ENCODE measurements at places on chromosomes 5 and 9. TPM values are rescaled to one million over a fixed set of nuclear protein-coding genes. Genes with fewer than 3 reads are reported as not detected.

DMRT3 gene
- not detected for total RNA-seq

IRX1 gene
- not detected for total RNA-seq

IL13 gene
- not detected for total RNA-seq

SPINK7 gene
- not detected for total RNA-seq

CTSV gene
- total RNA-seq: 0.54 TPM

DMRTA1 gene
- total RNA-seq: under 0.01 TPM

SPATA6L gene
- total RNA-seq: 0.28 TPM

HRCT1 gene
- 1.7 TPM for total RNA-seq

ADAMTS2 gene
- 18.3 TPM for total RNA-seq

S1PR3 gene
- total RNA-seq: 31.1 TPM

GRCh38 chr5:171578049-171578828 is 158.8 kb downstream of the FGF18 start:
- H3K4me1 ChIP-seq: no peaks in the 10 kb centered on the region
- no peak for DNase-seq
- peaks cover 17% of the 10 kb centered on the region for H3K27me3 ChIP-seq
- H3K4me3 ChIP-seq: no peak overlapping the region
- no peaks in the 10 kb centered on the region for H3K36me3 ChIP-seq

- no peak for DNase-seq
- H3K36me3 ChIP-seq: no peaks in the 10 kb centered on the region
- H3K4me1 ChIP-seq: no peaks in the 10 kb centered on the region
- H3K27ac ChIP-seq: no peak overlapping the region
Measured at GRCh38 chr9:138101444-138102234, 224.1 kb downstream of the CACNA1B start.

- H3K36me3 ChIP-seq: no peaks in the 10 kb centered on the region
- H3K4me1 ChIP-seq: no peaks in the 10 kb centered on the region
- H3K4me3 ChIP-seq: no peak overlapping the region
- H3K27me3 ChIP-seq: peaks cover 10% of the 10 kb centered on the region
Measured at GRCh38 chr9:17588395-17588794, 9.5 kb downstream of the SH3GL2 start.

- H3K4me3 ChIP-seq: no peak overlapping the region
- no peaks in the 10 kb centered on the region for H3K36me3 ChIP-seq
- no peak for DNase-seq
Measured at GRCh38 chr5:160497878-160498277, 76.2 kb downstream of the PTTG1 start.

- H3K4me1 ChIP-seq: no peaks in the 10 kb centered on the region
- no peak overlapping the region for H3K27ac ChIP-seq
- no peak for DNase-seq
- no peaks in the 10 kb centered on the region for H3K27me3 ChIP-seq
Measured at GRCh38 chr5:95704150-95704549, 21.4 kb upstream of the SPATA9 start.

GRCh38 chr5:144463481-144464223 is 293.0 kb downstream of the KCTD16 start:
- no peaks in the 10 kb centered on the region for H3K4me1 ChIP-seq
- no peak overlapping the region for H3K4me3 ChIP-seq
- no peaks in the 10 kb centered on the region for H3K36me3 ChIP-seq

- H3K27me3 ChIP-seq: no peaks in the 10 kb centered on the region
- H3K4me3 ChIP-seq: no peak overlapping the region
- DNase-seq: no peak
- no peaks in the 10 kb centered on the region for H3K36me3 ChIP-seq
- no peaks in the 10 kb centered on the region for H3K4me1 ChIP-seq
Measured at GRCh38 chr9:71383308-71383940, 262.0 kb upstream of the TRPM3 start.

DNA sequence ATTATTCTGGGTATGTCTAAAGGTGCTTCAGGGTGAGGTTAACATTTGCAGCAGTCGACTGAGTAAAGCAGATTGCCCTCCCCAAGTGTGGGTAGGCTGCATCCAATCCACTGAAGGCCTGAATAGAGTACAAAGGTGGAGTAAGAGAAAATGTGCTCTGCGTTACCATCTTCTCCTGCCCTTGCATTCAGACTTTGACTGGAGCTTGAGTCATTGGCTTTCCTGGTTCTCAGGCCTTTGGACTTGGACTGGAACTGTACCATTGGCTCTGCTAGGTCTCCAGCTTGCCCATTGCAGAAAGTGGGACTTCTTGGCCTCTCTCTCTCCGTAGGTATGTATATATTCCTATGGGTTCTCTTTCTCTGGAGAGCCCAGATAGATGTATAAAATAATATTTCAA is 120.9 kb upstream of the CNTLN start:
- no peak overlapping the region for H3K4me3 ChIP-seq
- H3K36me3 ChIP-seq: no peaks in the 10 kb centered on the region
- H3K4me1 ChIP-seq: peaks cover 7% of the 10 kb centered on the region
- H3K27ac ChIP-seq: no peak overlapping the region
- no peaks in the 10 kb centered on the region for H3K27me3 ChIP-seq
- no peak for DNase-seq

DNA sequence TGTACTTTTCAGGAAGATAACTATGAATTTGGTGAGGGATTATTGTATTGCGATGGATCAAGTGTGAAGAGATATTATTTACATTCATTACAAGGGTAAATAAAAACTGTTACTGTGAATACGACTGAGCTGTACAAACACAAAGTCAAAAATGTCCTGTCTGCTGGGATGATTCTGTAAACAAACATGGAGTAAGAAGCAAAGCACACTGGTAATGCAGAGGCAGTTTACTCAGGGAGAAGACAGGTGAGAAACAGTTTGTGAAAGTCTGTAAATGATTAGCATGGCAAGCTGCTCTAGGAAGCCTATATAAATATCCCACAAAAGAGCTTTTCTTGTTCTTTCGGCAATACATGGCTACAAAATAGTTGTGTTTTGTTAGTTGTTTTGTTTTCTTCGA is 115.4 kb upstream of the GNA14 start:
- H3K27ac ChIP-seq: no peak overlapping the region
- no peaks in the 10 kb centered on the region for H3K27me3 ChIP-seq
- no peaks in the 10 kb centered on the region for H3K36me3 ChIP-seq
- DNase-seq: no peak
- H3K4me1 ChIP-seq: no peaks in the 10 kb centered on the region

DNA sequence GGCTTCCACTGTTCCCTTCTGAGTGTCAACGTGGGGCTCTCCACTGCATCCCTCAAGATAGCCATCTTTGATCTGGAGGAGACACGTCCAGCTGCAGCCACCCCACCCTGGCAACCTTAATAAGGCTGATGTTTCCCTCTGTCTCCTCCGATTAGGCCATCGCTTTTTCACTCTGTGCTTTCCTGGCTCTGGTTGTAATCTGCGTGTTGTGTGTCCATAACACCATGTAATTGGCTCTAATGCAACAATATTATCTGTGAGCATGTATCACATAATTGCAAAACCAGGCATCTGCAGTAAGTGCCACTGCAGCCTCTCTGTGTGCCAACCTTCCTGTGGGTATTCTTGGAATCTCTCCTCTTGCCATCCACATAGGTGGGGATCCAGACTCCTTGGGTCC is 249.9 kb upstream of the PANK3 start:
- H3K4me1 ChIP-seq: no peaks in the 10 kb centered on the region
- no peak for DNase-seq
- no peak overlapping the region for H3K4me3 ChIP-seq
- H3K27ac ChIP-seq: no peak overlapping the region

- DNase-seq: no peak
- no peak overlapping the region for H3K4me3 ChIP-seq
- H3K27me3 ChIP-seq: no peaks in the 10 kb centered on the region
- no peaks in the 10 kb centered on the region for H3K4me1 ChIP-seq
Measured at GRCh38 chr5:63602971-63603370, 359.3 kb downstream of the HTR1A start.

DNA sequence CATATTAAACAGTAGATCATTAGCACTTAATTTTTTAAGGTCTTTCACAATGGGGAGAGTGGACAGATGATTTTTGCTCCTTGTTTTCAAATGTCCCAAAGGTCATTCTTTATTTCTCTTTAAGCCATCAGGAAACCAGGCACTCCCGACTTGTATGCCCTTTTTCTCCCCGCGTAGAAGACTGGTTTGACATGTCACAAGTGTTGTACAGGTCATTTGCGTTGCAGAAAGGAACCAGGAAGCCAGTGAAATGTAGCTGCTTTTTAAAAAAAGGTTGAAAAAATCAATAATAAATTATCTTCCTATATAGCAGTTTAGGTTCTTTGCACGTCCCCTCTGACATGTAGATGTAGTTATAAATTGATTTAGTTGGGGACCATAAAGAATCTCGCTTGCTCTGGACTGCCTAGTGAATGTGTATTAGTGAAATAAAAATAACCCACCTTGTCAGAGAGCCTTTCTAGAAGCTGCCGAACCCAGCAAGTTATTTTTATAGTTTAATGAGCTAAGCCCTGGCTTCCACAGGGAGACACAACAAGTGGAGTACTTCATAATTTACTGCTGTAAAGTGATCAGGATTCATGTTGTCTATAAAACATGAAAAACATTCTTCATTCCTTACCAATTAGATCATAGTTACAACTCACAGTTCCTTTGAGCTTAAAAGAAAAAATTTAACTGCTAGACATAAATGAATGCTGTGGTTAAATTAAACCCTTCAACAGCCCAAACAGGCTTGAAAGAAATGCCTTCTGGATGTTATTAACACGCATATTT is 404.6 kb downstream of the CSNK1G3 start:
- no peaks in the 10 kb centered on the region for H3K36me3 ChIP-seq
- peaks cover 6% of the 10 kb centered on the region for H3K4me1 ChIP-seq
- no peaks in the 10 kb centered on the region for H3K27me3 ChIP-seq

GRCh38 chr5:129243039-129243438 is 148.5 kb downstream of the ISOC1 start:
- H3K27ac ChIP-seq: no peak overlapping the region
- H3K36me3 ChIP-seq: no peaks in the 10 kb centered on the region
- no peaks in the 10 kb centered on the region for H3K27me3 ChIP-seq

DNA sequence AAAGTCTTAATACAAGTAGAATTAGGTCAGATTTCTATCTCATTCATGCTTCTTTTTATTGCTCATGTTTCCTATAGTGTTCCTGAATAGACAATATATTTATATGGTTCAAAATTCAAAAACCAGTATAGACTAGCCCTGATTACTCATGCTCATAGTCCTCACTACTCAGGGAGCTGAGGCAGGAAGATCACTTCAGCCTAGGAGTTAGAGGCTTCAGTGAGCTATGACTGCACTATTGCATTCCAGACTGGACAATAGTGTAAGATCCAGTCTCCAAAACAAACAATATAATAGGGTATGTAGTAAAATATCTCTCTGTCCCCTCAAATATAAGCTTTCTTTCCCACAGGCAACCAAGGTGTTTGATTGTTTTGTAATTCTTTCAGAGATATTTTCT is 2.4 kb downstream of the ANKRD31 start:
- no peak for DNase-seq
- H3K27ac ChIP-seq: no peak overlapping the region
- no peak overlapping the region for H3K4me3 ChIP-seq
- H3K27me3 ChIP-seq: no peaks in the 10 kb centered on the region

DNA sequence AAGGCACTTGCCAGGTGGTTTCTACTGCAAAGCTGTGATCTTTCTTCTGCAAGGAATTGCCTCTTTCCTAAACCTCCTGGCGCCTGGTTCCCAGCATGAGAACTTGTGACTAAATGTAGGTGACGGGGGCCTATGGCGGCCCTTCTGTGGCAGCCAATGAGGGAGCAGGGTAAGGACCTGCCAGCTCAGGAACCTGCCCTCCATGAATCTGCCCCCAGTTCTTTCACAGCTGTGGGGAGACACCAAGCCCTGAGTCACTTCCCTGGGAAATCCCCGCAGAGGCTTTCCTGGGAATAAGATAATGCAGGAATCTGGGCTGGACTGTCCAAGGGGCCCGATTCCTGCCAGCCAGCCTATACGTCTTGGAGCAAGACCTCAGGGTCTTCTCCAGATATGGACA is 56.7 kb upstream of the CTNNA1 start:
- no peaks in the 10 kb centered on the region for H3K36me3 ChIP-seq
- peaks cover 5% of the 10 kb centered on the region for H3K4me1 ChIP-seq
- 0 out of 2 replicates have a peak, but pooled peaks cover 2% of the 10 kb centered on the region for H3K27me3 ChIP-seq
- H3K27ac ChIP-seq: no peak overlapping the region

DNA sequence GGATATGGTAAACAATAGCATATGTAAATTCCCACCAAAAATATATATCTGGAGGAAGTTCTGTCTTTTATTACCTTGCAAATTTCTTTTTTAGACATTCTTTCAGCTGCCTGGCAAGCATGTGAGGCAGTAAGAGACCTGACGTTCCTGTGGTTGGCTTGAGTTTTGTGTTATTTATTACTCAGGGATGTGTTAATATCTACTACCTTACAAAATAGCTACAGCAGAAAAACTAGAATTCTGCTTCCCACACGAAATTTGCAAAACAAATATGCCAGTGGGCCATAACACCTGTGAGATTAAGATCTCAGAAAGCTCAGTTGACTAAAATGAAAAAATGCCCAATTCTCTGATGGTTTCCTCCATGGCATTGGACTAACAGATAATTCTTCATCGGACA is 274.2 kb downstream of the TMEM167A start:
- no peaks in the 10 kb centered on the region for H3K27me3 ChIP-seq
- H3K36me3 ChIP-seq: no peaks in the 10 kb centered on the region
- no peaks in the 10 kb centered on the region for H3K4me1 ChIP-seq
- no peak overlapping the region for H3K27ac ChIP-seq
- no peak overlapping the region for H3K4me3 ChIP-seq

DNA sequence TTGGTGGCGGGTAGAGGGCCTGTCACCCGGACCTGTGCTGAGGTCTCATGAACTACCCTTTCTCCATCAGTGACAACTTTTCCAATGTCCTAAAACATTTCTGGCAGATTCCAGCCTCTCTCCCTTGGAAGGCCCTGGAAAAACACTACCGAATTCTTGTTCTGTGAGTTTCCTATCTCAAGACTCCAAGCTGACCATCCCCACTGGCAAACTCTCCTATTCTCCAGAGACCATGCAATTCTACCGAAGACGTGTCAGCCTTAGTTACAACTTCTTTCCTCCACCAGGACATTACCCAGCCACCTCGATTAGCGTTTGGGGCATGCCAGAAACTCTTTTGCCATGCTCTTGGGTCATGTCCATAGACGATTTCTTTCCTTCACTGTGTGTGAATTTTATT is 26.8 kb upstream of the GABRP start:
- H3K4me1 ChIP-seq: 0 out of 2 replicates have a peak, but pooled peaks cover 2% of the 10 kb centered on the region
- H3K27ac ChIP-seq: no peak overlapping the region
- H3K27me3 ChIP-seq: peaks cover 14% of the 10 kb centered on the region
- H3K36me3 ChIP-seq: no peaks in the 10 kb centered on the region

GRCh38 chr5:71976449-71976848 is 130.8 kb upstream of the MAP1B start:
- H3K27ac ChIP-seq: no peak overlapping the region
- H3K36me3 ChIP-seq: no peaks in the 10 kb centered on the region
- no peak for DNase-seq
- no peak overlapping the region for H3K4me3 ChIP-seq

- H3K36me3 ChIP-seq: no peaks in the 10 kb centered on the region
- DNase-seq: no peak
- H3K27ac ChIP-seq: no peak overlapping the region
- no peaks in the 10 kb centered on the region for H3K4me1 ChIP-seq
- H3K27me3 ChIP-seq: no peaks in the 10 kb centered on the region
Measured at GRCh38 chr9:87249029-87249428, 248.6 kb upstream of the DAPK1 start.

Measured in IMR-90 (cell line).